ENCODE measurements at places on chromosomes 3 and 15.

GRCh38 chr3:177783338-177783737 lies 586.1 kb upstream of the TBL1XR1 start:
- no peak for DNase-seq

GRCh38 chr15:29740692-29741311 lies 81.5 kb downstream of the TJP1 start:
- no peak for DNase-seq

GRCh38 chr3:117407317-117407716 lies 697.7 kb downstream of the TUSC7 start:
- peak; percentile 7 for DNase-seq

GRCh38 chr3:37627951-37628620 lies 233.6 kb upstream of the CTDSPL start:
- DNase-seq = no peak

DNA sequence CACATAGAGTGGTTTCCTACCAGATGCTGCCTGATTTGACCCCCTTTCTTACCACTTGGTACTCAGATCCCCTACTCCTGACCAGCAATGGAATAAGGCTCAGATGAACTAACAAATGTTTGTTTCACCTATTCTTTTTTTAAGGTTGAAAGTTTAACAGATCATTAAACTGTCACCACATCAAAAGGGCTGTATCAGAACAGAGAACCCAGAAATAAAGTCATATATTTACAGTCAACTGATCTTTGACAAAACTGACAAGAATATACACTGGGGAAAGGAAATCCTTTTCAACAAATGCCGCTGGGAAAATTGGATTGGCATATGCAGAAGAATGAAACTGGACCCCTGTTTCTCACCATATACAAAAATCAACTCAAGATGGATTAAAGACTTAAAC lies 56.0 kb downstream of the GPR176 start:
- no peak for DNase-seq

- no peak for DNase-seq
These were observed 403.1 kb upstream of the TGFBR2 start for GRCh38 chr3:30203301-30203700.

DNA sequence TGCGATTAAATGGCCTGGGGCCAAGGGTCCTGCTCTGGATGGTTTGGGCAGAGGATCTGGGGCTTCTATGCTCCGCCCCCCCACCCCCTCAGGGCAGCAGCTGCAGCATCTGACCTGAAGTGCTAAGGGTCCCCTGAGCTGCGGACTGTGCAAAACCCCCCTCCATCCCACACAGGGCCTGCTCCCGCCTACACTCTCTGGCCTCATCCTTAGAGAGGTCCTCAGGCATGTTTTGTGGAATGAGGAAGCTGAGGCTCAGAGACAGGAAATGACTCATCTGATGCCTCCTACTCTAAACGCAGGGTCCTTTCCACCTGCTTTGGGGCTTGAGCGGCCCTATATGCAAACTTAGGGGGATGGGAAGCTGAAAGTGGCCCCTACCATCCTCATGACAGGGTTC lies 59.5 kb upstream of the CTSH start:
- peak; percentile 58 for DNase-seq

DNA sequence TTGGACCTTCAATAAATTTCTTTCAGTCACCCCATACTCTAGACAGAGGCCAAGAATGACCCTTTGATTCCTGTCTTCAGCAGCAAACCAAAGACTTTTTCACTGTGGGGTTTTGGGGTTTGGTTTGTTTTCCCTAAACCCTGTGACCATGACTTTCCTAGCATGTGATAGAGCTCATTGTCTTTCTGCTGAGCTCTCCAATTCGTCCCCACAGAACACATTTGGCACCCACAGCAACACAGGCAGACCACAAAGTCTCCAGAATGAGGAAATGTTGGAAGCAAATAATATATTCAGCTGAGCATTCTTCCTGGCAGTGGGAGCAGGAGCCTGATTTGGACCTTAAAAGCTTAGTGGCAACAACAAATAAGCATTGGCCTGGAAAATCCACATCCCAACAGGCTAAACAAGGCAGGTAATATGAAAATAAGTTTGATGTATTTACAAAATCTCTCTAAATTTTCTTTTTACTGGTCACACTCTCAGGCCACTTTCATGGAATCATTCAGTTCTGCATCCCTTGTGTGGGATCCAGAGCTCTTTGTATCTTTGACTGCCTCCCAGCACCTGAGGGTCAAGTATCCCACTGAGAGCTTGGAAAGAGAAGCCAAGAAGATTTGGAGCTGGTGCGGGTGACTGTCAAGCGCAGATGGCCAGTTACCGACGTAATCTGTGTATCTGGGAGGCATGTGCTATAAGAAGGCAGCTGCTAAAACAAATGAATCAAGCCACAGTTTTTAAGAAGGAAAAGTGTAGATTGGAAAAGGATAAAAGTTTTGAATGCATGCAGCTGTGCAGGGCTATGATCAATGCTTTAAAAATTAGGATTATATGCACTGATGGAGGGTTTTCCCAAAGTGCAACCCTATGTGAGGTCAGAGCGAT lies 36.5 kb upstream of the CPB1 start:
- no peak for DNase-seq

GRCh38 chr3:186938716-186939115 lies 8.4 kb downstream of the ST6GAL1 start:
- no peak for DNase-seq

DNA sequence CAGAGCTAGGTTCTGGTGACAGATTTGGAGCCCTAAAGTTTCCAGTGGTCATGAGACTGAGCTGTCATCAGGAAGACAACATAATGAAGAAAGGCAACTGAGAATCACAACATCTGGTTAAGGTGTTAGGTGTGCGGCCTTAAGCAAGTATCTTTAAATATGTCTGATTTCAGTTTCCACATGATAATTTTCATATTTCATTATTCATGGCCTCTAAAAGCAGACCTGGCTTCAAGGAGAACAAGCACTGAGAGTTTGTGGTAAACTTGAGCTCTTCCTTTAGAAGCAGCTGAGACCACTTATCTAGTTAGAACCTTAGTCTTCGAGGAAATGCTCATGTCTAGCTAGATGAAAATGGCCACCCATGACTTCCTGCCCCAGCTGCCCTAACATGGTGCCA lies 25.7 kb upstream of the MYLK start:
- DNase-seq = no peak

- peak; percentile 47 for DNase-seq
These were observed 21.6 kb downstream of the REC114 start for GRCh38 chr15:73464602-73465001.

DNA sequence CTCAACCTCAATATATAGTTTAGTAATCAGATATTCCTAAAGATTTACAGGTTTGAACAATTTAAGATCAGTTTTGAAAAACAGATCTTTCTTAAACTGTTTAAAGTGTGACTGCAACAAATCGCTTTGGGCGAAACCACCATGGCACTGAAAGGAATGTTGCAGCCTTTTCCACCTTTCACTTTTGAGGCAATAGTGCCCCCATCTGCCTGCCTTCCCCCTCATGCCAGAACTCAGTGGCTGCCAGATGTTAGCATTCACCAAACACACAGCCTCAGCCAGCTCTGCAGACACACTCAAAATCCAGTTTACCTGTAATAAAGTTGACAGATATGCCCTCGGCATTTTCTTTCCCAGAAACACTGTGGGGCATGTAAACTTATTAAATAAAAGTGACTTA lies 3.3 kb downstream of the LYSMD4 start:
- peak; percentile 78 for DNase-seq

GRCh38 chr15:96599268-96599667 lies 268.8 kb downstream of the NR2F2 start:
- DNase-seq = no peak

- no peak for DNase-seq
These were observed 66.2 kb downstream of the LRRK1 start for GRCh38 chr15:100985401-100985800.

DNA sequence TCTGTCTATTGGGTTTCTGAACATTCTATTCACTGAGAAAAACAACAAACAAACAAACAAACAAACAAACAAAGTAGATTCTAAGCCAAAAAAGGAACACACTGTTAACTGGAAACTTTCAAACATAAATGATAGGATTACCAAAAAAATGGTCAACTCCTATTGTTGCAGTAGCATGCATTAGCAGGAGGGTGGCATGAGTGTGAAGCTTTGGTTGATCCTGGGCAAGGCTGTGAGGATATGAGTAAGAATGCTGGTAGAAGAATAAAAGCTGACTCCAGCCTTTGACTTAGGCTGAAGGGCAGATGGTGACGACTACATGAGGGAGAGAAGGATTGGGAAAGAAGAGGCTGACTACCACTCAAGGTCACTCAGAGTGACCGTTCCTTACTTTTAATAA lies 810.3 kb downstream of the VGLL3 start:
- peak; percentile 25 for DNase-seq

DNA sequence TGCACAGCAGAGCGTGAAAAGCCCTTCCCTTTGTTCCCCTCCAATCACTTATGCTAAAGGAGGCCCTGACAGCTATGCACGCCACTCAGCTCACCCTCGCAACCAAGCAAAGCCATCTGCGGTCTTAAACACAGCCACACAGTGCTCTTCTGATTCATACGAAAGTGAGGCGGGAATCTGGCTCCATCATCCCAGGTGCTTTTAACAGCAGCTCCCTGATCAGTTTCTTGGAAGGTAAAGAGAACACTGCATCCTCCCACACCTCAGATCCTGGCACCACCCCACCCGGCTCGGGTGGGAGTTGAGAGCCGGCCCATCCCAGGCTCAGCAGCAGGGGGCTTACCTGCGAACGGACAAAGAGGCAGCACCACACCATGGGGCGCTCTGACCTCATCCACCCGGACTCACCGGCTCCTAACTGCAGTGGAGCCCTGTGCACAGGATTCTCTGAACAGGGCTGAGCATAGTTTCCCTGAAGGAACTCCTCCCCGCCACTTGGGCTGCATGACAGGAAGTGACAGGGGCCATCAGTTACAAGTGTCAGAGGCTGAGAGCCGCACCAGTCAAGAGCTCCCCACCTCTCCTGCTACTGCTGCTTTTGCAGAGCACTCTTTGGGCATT lies 114.3 kb upstream of the ARHGEF3 start:
- DNase-seq = peak; percentile 52

Data from H7 (cell line).